Gastrocnemius medialis (tissue), 4 donors: ENCODE measurements at places on chromosomes 5 and 9. TPM values are rescaled to one million over a fixed set of nuclear protein-coding genes. Genes with fewer than 3 reads are reported as not detected.

Gene SPATA31C1
- not detected for total RNA-seq

Gene PCDHB9
- total RNA-seq: 0.51 TPM

Gene ZNF883
- 0.13 TPM for total RNA-seq

Gene SNCB
- 0.20 TPM for total RNA-seq

GRCh38 chr5:87074934-87075541 is 192.6 kb upstream of the RASA1 start:
- H3K4me1 ChIP-seq: no peaks in the 10 kb centered on the region
- DNase-seq: no peak
- no peak overlapping the region for H3K27ac ChIP-seq
- no peak overlapping the region for H3K4me3 ChIP-seq
- no peaks in the 10 kb centered on the region for H3K36me3 ChIP-seq

DNA sequence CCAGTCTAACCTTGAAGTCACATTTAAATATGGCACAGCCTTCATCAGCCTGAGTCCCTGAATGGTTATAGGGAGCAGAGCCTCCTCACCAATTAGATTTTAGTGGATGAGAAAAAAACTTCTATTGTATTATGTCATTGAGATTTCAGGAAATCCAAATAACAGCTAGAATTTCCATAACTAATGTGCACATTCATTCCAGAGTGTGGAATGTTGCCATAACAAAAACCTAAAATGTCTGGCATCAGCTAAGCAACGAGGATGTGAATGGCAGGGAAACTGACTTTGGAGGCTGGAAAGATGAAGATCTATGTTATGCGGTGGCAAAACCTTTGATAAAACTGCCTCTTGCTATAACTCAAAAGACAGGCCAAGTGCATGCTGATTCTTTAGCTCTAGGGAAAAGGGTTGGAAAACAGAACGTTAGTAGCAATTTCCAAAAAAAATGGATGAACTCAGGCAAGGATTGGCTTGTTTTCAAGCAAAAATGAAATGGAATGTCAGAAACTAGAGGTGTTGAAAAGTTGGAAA is 91.3 kb upstream of the NFIB start:
- H3K27me3 ChIP-seq: no peaks in the 10 kb centered on the region
- H3K36me3 ChIP-seq: no peaks in the 10 kb centered on the region
- H3K27ac ChIP-seq: no peak overlapping the region
- DNase-seq: no peak

GRCh38 chr5:80408484-80409366 is 861 bp downstream of the ZFYVE16 start:
- H3K36me3 ChIP-seq: peaks cover 9% of the 10 kb centered on the region
- H3K4me1 ChIP-seq: peaks cover 22% of the 10 kb centered on the region
- DNase-seq: peak; percentile 15
- peak overlapping the region; percentile 98 for H3K4me3 ChIP-seq

DNA sequence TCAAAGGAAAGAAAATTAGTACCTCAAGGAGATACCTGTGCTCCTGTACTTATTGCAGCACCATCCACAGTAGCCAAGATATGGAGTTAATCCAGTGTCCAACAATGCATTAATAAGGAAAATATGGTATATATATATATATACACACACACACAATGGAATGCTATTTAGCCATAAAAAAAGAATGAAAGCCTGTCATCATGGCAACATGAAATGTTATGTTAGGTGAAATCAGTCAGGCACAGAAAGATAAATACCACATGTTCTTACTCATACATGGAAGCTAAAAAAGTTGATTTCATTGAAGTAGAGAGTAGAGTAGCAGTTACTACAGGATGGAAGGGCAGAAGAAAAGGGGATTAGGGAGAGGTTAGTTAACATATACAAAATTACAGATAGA is 601.5 kb downstream of the ANXA1 start:
- H3K4me1 ChIP-seq: no peaks in the 10 kb centered on the region
- H3K4me3 ChIP-seq: no peak overlapping the region
- no peaks in the 10 kb centered on the region for H3K27me3 ChIP-seq

DNA sequence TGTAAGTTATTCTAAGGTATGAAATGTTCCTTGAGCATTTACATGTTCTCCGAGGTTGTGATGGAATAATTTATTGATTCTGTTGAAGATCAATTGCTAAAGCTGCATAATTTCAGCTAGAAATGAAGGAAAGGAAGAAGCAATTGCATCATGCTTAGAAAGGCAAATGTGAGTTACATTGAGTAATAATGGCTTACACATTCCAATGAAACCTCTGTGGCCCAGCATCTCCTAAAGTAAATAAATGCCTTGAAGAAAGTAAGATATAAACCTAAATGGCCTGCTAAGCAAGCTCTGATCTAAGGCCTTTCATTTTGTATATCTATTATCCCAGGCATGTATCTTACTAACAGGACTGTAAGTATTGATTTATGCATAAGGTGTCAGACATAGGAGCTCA is 677.3 kb upstream of the RGMB start:
- no peaks in the 10 kb centered on the region for H3K36me3 ChIP-seq
- H3K27ac ChIP-seq: no peak overlapping the region

DNA sequence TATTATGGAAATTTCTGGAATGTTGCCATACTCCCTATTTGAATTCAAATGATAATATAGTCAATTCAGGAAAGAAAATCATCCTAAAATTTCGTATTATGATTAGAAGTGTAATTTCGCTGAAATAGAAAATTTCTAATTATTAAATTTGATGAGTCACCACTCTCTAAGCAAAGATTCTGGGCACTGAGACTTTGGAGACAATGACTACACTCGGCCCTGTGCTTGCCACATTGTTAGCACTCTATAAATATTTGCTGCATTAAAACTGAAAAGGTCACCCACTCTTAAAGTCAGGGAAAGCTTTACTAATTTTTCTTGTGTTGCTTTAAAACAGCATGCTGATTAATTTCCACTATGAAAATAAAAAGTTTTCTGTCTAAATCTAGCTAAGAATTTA is 240.3 kb downstream of the TLE4 start:
- H3K27me3 ChIP-seq: no peaks in the 10 kb centered on the region
- H3K4me1 ChIP-seq: peaks cover 4% of the 10 kb centered on the region
- H3K4me3 ChIP-seq: no peak overlapping the region
- H3K27ac ChIP-seq: no peak overlapping the region
- H3K36me3 ChIP-seq: no peaks in the 10 kb centered on the region

DNA sequence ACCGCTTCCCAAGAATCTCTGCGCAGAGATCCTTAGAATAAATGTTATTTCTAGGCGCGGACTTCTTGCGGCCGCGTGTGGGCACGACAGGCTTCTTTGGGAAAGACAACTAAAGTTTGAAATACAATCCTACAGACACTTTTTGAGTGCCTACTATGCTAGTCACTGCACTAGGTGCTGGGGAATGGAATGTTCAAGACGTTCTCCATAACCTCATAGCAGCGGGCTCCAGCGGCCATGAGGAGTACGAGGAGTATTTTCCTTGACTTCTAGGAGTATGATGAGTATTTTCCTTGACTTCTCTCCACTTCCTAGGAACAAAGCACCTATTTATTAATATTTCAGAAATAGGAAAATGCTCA is 636 bp upstream of the PWWP2A start:
- H3K27ac ChIP-seq: peak overlapping the region; percentile 56
- no peaks in the 10 kb centered on the region for H3K27me3 ChIP-seq
- H3K36me3 ChIP-seq: no peaks in the 10 kb centered on the region
- H3K4me3 ChIP-seq: peak overlapping the region; percentile 50
- H3K4me1 ChIP-seq: peaks cover 8% of the 10 kb centered on the region

DNA sequence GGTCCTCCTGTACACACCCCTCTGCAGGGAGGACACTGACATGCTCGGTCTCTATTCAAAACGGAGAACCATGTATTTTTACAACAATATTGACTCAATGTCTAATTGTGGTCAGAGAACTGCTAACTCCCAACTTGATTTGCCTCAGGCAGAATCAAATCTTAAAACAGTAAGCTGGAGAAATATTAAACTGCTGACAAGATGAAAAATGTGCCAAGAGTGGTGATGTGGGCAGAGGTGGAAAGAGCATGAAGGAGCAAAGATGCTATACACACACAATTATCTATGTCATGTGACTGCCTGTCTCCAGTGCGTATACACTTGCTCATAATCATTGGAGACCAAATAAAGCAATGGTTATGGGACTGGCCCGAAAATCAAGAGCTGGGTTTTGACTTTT is 556.1 kb upstream of the ZNF608 start:
- no peak overlapping the region for H3K27ac ChIP-seq
- peaks cover 6% of the 10 kb centered on the region for H3K4me1 ChIP-seq
- H3K4me3 ChIP-seq: no peak overlapping the region
- DNase-seq: no peak
- H3K36me3 ChIP-seq: no peaks in the 10 kb centered on the region

- H3K4me1 ChIP-seq: peaks cover 88% of the 10 kb centered on the region
- no peaks in the 10 kb centered on the region for H3K36me3 ChIP-seq
- no peak overlapping the region for H3K4me3 ChIP-seq
These were observed 47.5 kb downstream of the SLC22A5 start for GRCh38 chr5:132417010-132417439.

DNA sequence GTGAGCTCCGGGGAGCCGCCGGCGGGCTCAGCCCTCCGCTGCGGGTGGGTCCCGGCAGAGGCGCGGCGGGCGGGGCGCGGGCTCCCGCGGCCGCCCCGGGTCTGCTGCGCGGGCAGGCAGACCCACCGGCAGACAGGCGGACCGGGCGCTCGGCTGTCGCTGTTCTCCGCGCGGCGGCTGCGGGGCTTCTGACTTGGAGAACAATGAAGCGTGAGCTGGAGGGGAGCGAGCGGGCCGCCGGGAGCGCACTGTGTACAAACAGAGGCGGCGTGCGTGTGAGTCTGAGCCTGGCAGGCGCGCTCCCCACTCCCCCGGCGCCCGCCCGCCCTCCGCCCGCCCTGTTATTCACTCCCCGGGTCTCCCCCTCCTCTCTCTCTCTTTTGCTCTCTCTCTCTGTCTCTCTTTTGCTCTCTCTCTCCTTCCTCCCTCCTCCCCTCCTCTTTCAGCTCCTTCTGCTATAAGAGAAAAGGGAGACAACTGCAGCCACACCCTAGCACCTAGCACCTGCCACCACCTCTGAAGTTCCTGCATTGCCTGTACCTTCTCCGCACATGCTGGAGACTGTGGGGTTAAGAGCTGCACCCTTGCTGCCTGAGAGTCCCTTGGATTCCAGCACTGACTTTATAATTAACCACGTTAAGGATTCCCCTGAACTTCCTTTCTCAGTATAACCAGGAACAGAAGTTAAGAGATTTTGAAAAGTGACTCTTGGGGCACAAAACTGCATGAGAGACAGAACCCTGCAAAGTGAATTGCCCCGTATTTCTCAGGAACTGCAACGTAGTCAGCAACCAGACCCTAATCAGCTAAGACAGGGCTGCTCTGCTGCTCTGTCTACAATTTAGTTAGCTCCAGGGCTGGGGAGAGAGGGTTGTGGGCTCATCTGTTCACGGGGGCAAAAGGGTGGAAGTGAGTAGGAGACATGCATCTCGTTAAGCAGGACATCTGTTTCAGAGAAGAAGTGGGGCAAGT is at the start of gene EDIL3:
Gene EDIL3 (minus strand): TSS at position 277 of the 972 bp plus-strand sequence. CDS start 506 bp downstream, outside the sequence.
- no peak for DNase-seq
- H3K4me3 ChIP-seq: peak within 1 kb of the TSS; percentile 28
- peaks cover 33% of the 10 kb centered on the region for H3K27me3 ChIP-seq
- no peaks in the 10 kb centered on the region for H3K36me3 ChIP-seq
- H3K4me1 ChIP-seq: no peaks in the 10 kb centered on the region
- no peak within 1 kb of the TSS for H3K27ac ChIP-seq

DNA sequence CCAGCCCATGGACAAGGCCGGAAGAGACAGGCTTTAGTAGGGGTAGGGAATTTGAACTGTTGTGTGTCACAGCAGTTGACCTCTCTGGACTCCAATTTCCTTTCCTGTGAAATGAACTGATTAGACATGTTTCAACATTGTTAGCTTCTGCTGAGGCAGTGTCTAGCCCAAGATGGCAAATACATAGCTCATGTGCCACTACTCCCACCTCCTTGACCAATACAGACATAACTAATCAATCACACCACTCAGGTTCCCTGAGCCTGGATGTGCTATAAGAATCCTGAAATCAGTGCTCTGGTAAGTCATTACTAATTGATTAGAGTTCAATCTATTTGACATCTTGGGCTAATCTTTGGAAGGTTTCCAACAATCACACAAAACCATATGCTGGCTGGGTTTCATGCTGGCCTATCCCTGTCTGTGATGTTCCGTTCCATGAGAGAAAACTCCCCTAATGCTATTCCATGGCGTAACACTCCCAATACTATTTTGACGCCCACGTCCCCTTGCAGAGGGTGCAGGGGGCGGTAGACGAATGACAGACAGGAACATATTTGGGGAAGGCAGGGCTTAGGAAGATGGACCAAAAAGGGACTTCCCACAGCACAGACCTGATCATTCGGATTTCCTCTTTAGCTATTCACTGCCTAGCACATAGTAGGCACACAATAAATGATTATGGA is 95.2 kb downstream of the PDE6A start:
- no peaks in the 10 kb centered on the region for H3K27me3 ChIP-seq
- DNase-seq: no peak
- peaks cover 48% of the 10 kb centered on the region for H3K36me3 ChIP-seq
- no peak overlapping the region for H3K4me3 ChIP-seq
- H3K27ac ChIP-seq: no peak overlapping the region
- H3K4me1 ChIP-seq: no peaks in the 10 kb centered on the region
